ENCODE measurements at places on chromosomes 5 and 9.

GRCh38 chr5:126872561-126873354 is 95.8 kb downstream of the LMNB1 start:
- DNase-seq: no peak

DNA sequence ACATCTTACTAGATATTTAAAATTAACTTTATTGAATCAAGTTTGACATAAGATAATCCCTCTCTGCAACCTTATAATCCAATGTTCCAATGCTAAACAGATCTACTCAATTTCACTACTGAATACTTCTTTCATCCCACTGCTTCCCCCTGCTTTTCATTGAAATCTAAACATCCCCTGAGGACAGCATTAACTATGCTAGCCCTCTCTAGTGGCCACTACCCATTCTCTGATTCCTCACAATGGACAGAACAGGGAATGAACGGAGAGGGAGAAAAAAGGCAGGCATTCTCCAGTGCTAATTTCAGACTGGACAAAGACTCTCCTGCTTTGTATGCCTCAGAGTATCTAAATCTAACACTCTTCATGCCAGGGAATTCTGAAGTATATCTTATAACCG is 54.3 kb upstream of the RGS7BP start:
- no peak for DNase-seq

GRCh38 chr5:180082633-180083420 is 11.3 kb upstream of the RNF130 start:
- DNase-seq: no peak

DNA sequence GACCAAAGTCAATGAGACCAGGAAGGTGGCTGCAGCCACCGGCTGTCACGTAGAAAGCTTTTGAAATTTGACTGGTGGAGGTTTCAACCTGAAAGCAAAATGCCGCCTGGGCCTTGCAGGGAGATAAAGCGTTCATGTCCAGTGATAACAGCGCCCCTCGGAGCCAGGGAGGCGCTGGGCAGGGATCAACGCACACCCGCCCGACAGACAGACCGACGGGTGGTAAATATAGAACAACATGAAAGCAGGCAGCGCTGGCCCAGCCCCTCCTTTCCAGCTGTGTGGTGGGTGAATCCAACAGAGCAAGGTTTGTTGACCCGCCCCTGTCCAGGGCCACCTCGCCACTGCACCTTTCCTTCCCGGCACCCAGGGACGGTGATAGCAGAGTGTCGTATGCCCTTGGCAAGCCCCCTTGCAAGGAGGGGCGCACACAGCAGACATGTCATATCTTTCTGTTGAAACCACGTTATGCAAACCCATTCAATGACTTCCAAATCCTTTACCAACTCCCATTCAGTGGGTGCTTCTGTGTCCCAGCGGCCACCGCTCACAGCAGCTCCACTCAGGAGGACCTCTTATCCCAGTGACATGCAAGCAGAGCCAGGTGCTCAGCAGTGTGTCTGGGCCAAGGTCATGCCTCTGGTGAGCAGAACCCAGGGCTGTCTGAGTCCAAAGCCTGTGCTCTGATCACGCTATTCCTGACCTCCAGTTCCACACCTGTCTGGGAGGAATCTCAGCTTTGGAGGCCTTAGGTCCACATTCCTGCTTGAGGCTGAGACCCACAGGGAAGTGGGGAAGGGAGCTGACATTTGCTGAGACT is 38.7 kb downstream of the NKX2-5 start:
- no peak for DNase-seq

GRCh38 chr9:133513214-133514100 is 11.3 kb downstream of the MYMK start:
- no peak for DNase-seq

DNA sequence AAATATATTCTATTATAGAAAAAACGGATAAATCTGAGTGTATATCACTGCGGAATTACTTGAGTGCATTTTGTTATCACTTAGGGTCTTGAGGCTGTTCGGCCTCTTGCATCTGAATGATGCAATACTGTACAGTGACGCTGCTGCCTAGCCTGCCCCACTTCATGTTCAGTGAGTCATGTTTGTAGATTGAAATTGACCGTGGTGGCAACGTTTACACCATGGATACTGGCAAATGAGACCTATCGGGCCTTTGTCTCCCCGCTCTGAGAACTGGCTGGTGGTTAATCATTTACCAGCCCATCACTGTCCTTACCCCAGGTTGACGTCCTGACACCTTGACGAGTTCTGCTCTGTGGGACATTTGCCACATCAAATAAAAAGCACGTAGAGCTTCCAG is 510.1 kb upstream of the ADAMTS16 start:
- no peak for DNase-seq

DNA sequence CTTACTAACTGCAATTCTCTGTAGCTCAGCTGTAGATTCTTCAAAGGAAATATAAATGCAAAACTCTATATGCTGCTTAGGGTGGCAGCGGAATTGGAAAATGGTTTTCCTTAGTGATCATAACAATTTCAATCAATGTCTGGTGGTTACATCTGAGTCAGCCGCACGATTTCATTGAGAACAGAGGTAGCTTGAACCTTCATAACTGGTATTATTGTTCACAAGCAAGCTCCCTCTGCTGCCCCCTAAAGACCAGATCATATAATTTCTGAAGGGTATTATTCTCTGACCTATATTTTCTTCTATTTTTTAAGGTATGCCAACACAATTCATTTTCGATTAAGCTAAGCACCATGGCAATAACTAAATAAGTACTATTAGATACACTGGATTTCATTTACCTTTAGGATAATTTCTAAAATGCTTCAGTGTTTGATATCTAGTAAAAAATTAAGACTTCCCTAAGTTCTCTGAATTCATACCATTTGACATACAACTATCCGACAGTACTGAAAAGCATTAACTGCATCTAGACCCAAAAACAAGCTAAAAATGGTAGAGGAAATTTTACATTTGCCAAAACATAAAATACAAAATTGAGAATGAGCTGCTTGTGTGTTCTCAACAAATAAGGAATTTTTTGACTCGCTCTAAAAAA is 181.1 kb upstream of the SPEF2 start:
- no peak for DNase-seq

- DNase-seq: no peak
Measured at GRCh38 chr5:134479839-134480238, 45.6 kb upstream of the JADE2 start.

DNA sequence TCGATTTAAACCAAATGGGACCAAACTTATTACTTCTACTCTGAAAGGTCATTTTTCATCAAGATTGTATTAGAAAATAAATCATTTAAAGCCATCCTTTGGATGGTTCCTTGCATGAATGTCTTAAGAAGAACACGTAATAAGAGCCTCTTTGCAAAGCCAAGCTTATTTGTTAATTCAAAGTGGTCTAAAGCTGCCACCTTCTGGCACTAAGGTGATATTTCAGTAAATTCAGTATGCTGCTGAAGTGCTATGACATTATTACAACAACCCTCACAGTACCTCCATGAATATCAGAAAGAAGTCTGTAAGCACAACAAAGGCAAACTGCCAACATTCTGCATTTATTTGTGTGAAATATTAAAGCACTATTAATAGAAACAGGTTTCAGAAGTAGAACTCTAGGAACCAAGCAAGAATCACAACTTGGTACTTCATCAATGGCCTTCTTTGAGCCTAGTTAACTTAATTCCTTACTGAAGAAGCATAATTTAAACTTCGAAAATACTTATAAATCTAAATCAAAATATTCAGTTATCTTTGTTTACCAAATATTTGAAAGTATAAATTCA is 53.1 kb upstream of the TYRP1 start:
- no peak for DNase-seq

GRCh38 chr9:134525841-134526583 is 115.6 kb upstream of the COL5A1 start:
- DNase-seq: no peak

- no peak for DNase-seq
Measured at GRCh38 chr5:16659536-16659935, 42.7 kb upstream of the RETREG1 start.

DNA sequence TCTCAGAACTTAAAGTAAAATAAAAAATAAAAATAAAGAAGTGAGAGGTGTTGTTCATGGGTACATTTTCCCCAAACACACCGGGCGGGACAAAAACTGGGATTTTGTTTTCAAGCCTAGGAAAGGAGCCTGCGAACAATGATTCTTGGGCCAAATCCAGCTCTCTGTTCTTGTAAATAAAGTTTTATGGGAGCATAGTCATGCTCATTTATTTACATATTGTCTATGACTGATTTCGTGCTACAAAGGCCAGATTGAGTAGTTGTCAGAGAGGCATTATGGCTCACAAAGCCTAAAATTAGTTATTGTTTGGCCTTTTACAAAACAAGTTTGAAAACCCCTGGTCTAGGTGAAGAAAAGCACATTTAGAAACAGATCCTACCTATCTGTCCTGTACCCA is 821.0 kb upstream of the GRAMD2B start:
- DNase-seq: no peak

- DNase-seq: no peak
Measured at GRCh38 chr9:627336-627970, 214.0 kb upstream of the DMRT1 start.

- DNase-seq: no peak
Measured at GRCh38 chr9:90770182-90770738, 31.4 kb upstream of the SYK start.

GRCh38 chr9:110089681-110090370 is 118.1 kb downstream of the C9orf152 start:
- DNase-seq: no peak

- DNase-seq: no peak
Measured at GRCh38 chr5:177437623-177438022, 9.0 kb upstream of the PRR7 start.

GRCh38 chr9:95820074-95820473 is 55.4 kb upstream of the ERCC6L2 start:
- no peak for DNase-seq

DNA sequence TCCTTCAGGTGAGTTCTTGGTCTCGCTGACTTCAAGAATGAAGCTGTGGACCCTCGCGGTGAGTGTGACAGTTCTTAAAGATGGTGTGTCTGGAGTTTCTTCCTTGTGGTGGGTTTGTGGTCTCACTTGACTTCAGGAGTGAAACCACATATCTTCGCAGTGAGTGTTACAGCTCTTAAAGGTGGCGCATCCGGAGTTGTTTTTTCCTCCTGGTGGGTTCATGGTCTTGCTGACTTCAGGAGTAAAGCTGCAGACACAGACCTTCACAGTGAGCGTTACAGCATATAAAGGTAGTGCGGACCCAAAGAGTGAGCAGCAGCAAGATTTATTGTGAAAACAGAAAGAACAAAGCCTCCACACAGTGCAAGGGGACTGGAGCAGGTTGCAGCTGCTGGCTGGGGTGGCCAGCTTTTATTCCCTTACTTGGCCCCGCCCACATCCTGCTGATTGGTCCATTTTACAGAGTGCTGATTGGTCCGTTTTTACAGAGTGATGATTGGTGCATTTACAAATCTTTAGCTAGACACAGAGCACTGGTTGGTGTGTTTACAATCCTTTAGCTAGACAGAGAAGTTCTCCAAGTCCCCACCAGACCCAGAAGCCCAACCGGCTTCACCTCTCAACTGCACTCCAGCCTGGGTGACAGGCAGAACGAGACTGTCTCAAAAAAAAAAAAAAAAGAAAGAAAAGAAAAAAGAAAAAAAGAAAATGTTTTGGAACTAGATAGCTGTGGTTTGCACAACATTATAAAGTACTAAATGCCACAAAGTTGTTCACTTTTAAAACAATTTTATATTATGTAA is 9.1 kb upstream of the ERMP1 start:
- no peak for DNase-seq
